NCI-H1048 (cell line): ENCODE measurements at places on chromosomes 1 and 21.

DNA sequence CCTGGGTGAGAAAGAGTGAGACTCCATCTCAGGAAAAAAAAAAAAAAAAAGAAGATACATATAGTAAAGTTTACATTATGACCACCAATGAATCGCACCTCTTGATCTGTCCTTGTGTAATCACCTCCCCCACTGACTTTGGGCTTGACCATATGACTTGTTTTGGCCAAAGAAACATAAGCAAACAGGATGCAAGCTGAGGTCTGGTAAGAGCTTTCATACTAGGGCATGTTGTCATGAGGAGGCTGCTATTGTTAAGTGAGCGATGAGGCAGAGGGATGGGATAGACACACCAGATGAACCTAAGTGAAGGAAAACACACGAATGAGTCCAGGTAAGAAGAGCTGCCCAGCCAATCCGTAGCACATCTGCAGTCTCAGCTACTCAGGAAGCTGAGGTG is 10.7 kb downstream of the ENAH start:
- no peak for DNase-seq

GRCh38 chr1:98406352-98407088 is 255.0 kb upstream of the SNX7 start:
- no peak for DNase-seq

- no peak for DNase-seq
Measured at GRCh38 chr21:42079939-42080787, 9.0 kb downstream of the UMODL1 start.

- no peak for DNase-seq
Measured at GRCh38 chr1:234768569-234769283, 158.7 kb upstream of the IRF2BP2 start.

DNA sequence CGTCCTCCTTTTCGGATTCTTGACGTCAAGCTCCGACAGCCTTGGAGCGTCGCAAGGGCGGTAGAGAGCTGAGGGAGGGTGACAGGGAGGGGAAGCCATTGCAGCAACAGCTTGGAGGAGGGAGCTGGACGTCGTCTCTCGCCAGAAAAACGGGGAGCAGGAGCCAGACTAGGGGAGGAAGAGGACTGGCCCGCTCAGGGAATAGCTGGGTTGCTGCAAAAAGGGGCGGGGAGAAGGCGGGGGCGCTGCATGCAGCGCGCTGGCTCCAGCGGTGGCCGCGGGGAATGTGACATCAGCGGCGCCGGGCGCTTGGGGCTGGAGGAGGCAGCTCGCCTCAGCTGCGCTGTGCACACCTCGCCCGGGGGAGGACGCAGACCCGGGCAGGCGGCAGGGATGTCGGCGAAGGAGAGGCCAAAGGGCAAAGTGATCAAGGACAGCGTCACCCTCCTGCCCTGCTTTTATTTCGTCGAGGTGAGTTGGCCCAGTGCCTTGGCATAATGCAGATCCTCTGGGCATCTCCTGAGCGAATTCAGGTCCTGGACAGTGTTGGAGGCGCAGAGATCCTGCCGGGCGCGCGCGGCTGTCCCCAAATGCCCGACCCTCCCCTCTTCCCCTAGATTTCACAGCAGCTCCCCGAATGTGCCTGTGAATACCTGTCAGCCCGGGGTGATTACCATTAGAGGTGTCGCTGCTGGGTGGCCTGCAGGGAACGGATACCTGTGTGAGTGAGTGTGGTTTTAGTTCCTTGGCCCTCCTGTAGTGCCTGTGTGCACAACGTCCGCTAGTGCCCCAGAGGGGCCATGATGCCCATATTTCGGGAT is at the start of gene PLPPR4:
PLPPR4 (plus strand) TSS at position 292 of the 821 bp plus-strand sequence; CDS start at position 394, 102 bp downstream.
- no peak for DNase-seq

- DNase-seq = no peak
Measured at GRCh38 chr1:39266269-39266668, 61.8 kb downstream of the MACF1 start.

- no peak for DNase-seq
Measured at GRCh38 chr1:172185211-172185610, 235.3 kb upstream of the C1orf105 start.

GRCh38 chr1:198647055-198647454 is 8.2 kb downstream of the PTPRC start:
- no peak for DNase-seq

GRCh38 chr21:46029186-46029924 is 47.8 kb downstream of the COL6A1 start:
- DNase-seq = no peak

- no peak for DNase-seq
Measured at GRCh38 chr1:87030740-87031690, 116.6 kb downstream of the HS2ST1 start.

DNA sequence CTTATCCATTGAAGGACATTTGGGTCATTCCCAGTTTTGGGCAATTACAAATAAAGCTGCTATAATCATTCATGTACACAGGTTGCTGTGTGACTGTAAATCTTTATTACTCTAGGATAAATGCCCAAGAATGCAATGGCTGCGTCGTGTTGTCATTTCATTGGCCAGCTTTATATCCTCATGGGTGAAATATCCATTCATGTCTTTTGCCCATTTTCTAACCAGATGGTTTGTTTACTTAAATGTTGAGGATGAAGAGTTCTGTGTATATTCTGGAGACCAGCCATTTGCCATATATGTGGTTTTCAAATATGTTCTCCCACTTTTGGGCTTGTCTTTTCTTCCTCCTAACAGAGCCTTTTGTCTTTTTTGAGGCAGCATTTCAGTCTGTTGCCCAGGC is 25.3 kb downstream of the TRIM11 start:
- DNase-seq = no peak

DNA sequence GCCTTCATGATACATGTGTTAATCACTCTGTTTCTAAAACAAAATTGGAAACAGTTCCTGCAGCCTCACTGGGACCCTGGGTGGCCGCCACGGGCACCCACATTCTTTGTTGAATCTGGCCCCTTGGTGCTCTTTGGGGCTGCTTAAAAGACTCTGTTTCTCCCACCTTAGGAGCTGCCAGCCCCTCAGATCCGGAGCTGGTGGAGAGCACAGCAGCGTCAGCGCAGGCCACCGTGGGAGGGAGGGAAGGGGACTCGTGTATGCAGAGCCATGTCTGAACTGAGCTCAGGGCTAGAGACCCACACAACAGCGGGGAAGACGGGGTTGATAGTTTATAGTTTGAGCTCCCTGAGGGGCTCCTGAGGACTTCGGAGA is 121.2 kb downstream of the CNIH3 start:
- no peak for DNase-seq

- DNase-seq = no peak
Measured at GRCh38 chr1:169318536-169319244, 48.9 kb downstream of the NME7 start.

DNA sequence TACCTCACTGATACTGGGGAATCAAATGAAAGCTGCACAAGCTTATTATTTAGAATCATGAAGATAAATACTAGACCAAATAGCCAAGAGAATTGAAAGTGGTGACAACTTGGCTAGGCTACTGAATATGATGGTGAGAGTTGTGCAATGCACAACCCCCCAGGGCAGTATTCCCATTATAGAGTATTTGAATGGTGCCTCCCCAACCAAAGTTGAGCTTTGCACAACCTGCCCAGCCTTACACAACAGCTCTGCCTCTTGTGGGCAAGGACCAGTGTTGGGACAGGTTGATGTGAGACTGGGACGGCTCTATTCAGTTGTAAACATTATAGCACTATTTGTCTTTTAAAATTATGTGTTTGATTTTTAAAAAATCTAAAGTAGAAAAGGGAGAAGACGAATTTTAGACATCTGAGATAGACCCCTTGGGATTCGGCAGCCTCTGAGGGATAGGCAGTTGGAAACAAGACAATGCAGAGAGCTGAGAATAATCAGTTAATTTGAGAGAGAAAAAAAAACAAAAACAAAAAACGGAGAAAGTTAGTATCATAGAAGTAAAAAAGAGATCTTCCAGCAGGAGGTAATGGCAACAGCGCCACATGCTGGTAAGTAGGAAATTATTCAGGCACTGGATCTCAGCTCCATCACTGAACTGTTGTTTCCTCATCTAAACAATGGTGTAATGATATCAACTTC is 91.0 kb upstream of the KCNA3 start:
- DNase-seq = no peak

DNA sequence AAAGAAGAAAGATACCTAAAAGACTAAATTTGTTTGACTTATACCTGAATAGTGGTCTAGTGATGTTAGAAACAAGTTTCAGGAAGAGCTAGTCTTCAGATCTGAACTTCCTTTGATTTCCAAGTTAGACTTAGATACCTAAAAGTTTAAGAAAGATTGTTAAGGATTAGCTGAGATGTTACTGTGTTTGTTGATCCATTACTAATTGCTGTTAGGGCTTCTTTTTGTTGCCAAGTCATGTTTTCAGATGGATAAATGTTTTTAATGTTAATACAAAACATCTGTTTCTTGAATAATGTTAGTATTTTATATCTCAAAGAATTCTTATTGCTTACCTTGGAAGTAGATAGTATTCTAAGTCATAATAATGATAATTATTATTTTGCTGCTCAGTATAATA is 11.6 kb downstream of the GNAI3 start:
- no peak for DNase-seq

DNA sequence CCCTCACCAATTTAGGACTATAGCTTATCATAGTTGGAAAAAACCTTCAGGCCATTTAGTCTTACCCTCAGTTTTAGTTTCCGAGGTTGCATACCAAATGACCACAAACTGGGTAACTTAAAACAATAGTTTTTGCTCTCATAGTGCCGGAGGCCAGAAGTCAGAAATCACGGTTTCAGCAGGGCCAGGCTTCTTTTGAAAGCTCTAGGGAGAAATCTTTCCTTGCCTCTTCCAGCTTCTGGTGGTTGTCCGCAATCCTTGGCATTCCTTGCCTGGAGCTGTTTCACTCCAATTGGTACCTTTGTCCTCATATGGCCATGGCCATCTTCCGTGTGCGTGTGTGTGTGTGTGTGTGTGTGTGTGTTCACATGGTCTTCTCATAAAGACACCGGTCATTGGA is 12.4 kb upstream of the PLXNA2 start:
- no peak for DNase-seq

DNA sequence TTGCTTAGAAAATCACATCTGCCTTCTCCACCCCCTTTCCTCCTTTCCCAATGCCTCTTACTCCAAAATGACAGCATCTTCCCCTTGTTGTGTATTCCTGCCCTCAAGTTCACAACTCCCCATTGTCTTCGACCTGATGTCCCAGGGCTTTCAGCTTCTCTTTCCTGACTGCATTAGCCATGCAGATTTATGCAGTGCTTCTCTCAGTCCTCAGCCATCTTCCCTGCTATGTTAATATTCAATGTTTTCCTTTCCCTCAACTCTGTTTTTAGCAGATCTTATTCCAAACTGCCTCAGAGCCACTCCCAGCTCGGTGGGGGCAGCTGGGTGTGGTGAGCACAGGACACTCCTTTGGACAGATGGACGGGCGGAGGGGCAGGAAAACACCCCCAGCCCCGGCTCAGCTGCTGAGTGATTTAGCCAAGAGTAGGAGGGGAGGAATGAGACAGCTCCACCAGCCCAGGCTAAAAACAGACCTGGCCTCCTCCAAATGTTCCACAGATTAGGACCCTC is 71.0 kb downstream of the CD2 start:
- no peak for DNase-seq

DNA sequence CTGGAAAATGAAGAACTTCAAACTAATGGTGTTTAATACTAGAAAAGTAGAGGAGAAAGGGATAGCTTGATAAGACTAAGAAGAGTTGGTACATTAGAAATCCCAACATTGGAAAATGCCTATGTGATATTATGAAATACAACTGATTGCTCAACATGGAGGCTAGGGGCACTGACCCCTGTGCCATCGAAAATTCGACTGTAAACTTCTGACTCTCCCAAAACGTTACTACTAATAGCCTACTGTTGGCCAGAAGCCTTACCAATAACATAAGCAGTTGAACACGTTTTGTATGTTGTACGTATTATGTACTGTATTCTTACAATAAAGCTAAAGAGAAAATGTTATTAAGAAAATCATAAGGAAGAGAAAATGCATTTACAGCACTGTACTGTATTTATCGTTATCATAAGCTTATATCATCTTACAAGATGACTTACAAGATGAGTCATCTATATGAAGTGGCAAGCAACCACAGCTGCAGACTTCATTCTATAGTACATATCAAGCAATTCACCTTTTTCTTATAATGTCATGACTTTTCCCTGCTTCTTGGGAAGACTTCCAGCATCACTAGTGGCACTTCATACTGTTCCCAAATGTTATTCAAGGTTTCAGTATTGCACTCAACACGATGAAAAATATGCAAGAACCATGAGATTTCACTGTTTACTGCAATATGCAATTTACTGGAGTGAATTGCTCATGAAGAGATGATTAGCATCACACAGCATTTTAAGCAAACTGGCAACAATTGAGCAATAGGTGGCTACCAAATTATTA is 12.9 kb upstream of the CTSK start:
- DNase-seq = no peak

DNA sequence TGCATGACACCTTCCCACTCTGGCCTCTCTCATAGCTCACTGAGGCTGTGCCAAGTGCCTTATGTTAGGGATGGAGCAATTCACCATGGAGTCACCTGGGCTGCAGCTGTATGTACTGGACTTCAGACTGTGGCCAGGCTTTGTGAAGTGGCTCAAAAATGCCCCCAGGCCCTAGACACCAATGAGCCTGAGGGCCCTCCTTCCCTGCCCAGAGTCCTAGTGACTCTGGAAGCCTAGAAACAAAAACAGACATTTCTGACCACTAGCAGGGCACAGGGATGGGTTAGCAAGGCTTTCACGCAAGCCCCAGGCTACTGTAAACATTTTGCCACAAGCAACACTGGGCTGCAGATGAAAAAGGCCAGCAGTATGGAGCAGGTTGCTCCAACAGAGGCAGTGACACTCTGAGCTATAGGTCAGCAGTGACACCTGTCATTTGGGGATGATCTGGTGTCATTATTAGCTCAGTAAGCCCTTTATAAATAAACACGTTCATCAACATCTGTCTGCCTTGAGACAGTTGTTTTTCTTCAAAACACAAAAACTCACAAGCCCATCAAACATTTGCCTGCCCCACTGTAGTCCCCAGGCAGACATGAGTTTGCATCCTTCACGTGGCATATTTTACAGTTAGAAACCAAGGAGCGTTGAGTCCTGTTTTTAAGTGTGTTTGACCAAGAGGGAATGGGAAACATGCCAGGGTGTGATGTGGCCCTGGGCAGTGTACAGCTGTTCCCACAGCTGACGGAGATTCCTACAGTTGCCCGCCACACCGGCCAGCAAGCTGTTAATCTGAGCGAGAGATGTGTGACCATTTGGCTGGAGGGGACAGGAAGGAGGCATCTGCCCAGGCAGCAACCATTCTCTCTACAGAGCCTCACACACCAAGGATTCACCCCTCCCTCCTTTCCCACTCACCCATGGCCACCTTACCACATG is 66.8 kb downstream of the KCNN3 start:
- DNase-seq = no peak

DNA sequence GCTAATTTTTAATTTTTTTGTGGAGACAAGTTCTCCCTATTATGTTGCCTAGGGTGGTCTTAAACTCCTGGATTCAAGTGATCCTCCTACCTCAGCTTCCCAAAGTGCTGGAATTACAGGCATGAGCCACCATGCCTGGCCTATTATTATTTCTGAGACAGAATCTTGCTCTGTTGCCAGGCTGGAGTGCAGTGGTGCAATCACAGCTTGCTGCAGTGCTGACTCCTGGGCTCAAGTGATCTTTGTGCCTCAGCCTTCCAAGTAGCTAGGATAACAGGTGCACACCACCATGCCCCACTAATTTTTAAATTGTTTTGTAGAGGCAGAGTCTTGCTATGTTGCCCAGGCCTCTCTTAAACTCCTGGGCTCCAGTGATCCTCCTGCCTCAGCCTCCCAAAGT is 196.3 kb downstream of the CAMTA1 start:
- DNase-seq = no peak

- DNase-seq = no peak
Measured at GRCh38 chr1:217881131-217881543, 250.0 kb downstream of the SPATA17 start.

GRCh38 chr1:7888248-7889081 is 35.6 kb upstream of the UTS2 start:
- DNase-seq = no peak
